ENCODE measurements at places on chromosomes 16 and 17. TPM values are rescaled to one million over a fixed set of nuclear protein-coding genes. Genes with fewer than 3 reads are reported as not detected.

The LCMT1 gene
- 58.6 TPM for total RNA-seq

The CACNG4 gene
- total RNA-seq = 17.2 TPM

The USP43 gene
- 3.7 TPM for total RNA-seq

The GCGR gene
- total RNA-seq = not detected

The DNAI2 gene
- not detected for total RNA-seq

The EXOSC6 gene
- total RNA-seq = 49.4 TPM

The CDRT4 gene
- total RNA-seq = not detected

The PIMREG gene
- total RNA-seq = 96.3 TPM

The CCL7 gene
- total RNA-seq = not detected

The RUNDC3A gene
- total RNA-seq = not detected

The ABCC6 gene
- not detected for total RNA-seq

The CETP gene
- not detected for total RNA-seq

The NXN gene
- total RNA-seq = 4.6 TPM

The MEFV gene
- 0.29 TPM for total RNA-seq

The LGALS9C gene
- not detected for total RNA-seq

The TBC1D3B gene
- total RNA-seq = 3.7 TPM

The TNFRSF13B gene
- not detected for total RNA-seq

The KRT13 gene
- total RNA-seq = 2.8 TPM

The MRPL28 gene
- 234 TPM for total RNA-seq

The NT5C gene
- 83.9 TPM for total RNA-seq

The TOX3 gene
- not detected for total RNA-seq

Data from A172 (cell line).